ENCODE measurements at places on chromosomes 2 and 18. TPM values are rescaled to one million over a fixed set of nuclear protein-coding genes. Genes with fewer than 3 reads are reported as not detected.

Gene IL36G
- total RNA-seq = not detected

Gene PPIG
- total RNA-seq = 26.6 TPM

Gene ST6GAL2
- not detected for total RNA-seq

Gene NFATC1
- 3.1 TPM for total RNA-seq

Gene ALLC
- total RNA-seq = not detected

Gene AGFG1
- total RNA-seq = 14.3 TPM

Gene CD8B2
- not detected for total RNA-seq

Gene CNTNAP5
- total RNA-seq = not detected

Gene OXER1
- under 0.01 TPM for total RNA-seq

Gene NT5C1B
- total RNA-seq = not detected

Gene ABCG5
- total RNA-seq = not detected

Gene PDK1
- total RNA-seq = 7.8 TPM

Gene VWA3B
- 0.16 TPM for total RNA-seq

Gene SCN3A
- total RNA-seq = 0.17 TPM

Gene EPHA4
- 3.0 TPM for total RNA-seq

Gene C2orf66
- total RNA-seq = under 0.01 TPM

Gene INPP1
- total RNA-seq = 11.2 TPM

Gene UGT1A7
- not detected for total RNA-seq

Gene ANKZF1
- total RNA-seq = 18.0 TPM

Gene SPC25
- 1.1 TPM for total RNA-seq

Gene WDR54
- total RNA-seq = 28.6 TPM

Gene ACVR1C
- total RNA-seq = 0.43 TPM

Gene GDF7
- under 0.01 TPM for total RNA-seq

Gene ANKRD30B
- not detected for total RNA-seq

Gene CIB4
- not detected for total RNA-seq

Gene DSG2
- 2.2 TPM for total RNA-seq

Gene C1GALT1C1L
- 0.34 TPM for total RNA-seq

Gene POU3F3
- total RNA-seq = not detected

Gene C2orf81
- total RNA-seq = 1.4 TPM

Gene DOCK10
- total RNA-seq = 29.5 TPM

Gene TTC21B
- total RNA-seq = 27.0 TPM

Gene NAT8
- total RNA-seq = not detected

Gene KCNJ13
- not detected for total RNA-seq

Gene RNF152
- 18.3 TPM for total RNA-seq

Gene DSG1
- not detected for total RNA-seq

Gene KIF5C
- 0.26 TPM for total RNA-seq

Gene GALNT14
- total RNA-seq = 0.17 TPM

Gene IGFBP5
- 213 TPM for total RNA-seq

Gene PLCL1
- 0.60 TPM for total RNA-seq

Gene ASXL3
- total RNA-seq = 0.69 TPM

Gene PAX3
- not detected for total RNA-seq

Gene SAG
- not detected for total RNA-seq

Gene EFEMP1
- 520 TPM for total RNA-seq

Gene HOXD13
- not detected for total RNA-seq

Gene COPS7B
- 14.0 TPM for total RNA-seq

Gene SKOR2
- not detected for total RNA-seq

Gene FAM110C
- not detected for total RNA-seq

Gene CNDP1
- total RNA-seq = not detected

Gene MROH2A
- not detected for total RNA-seq

Gene EGR4
- total RNA-seq = under 0.01 TPM

Gene COL4A3
- under 0.01 TPM for total RNA-seq

Gene EVX2
- total RNA-seq = not detected

Gene SLC9A4
- total RNA-seq = not detected
